ENCODE measurements at places on chromosomes 2 and 18. TPM values are rescaled to one million over a fixed set of nuclear protein-coding genes. Genes with fewer than 3 reads are reported as not detected.

DNA sequence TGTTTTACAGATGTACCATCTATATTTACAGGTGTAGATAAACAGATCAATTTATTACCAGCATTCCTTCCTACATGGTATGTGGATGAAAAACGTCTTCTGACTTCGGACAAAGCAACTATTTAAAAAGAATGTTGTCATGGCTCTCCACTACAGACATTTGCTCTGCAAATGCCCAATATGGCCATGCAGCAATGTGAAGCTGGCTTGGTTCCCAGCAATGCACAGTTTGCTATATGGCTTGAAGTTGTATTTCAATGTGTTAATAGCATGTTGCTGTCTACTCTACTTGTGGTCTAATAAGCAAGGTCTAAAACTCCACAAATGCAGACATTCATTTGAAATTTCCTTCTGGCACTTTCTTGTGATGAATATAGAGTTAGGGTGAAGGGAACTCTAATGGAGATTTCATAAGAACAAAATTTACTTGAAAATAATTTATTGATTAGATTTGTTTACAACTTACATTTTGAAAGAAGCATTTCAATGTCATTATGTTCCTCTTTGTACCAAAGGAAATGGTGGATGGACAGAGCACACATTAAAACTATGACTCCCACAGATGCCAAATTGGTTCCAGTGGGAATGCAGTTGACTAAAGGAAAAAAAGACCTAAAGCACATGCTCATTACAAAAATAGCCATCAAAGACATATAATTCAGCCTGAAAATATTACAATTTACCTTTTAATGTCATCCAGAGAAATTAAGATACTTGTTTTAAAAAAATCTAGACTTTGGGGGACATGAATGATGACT, 234.0 kb downstream of the DYM start:
- no peak for DNase-seq

- no peak for DNase-seq
Observed at GRCh38 chr2:88074854-88075292, 7.2 kb downstream of the SMYD1 start.

DNA sequence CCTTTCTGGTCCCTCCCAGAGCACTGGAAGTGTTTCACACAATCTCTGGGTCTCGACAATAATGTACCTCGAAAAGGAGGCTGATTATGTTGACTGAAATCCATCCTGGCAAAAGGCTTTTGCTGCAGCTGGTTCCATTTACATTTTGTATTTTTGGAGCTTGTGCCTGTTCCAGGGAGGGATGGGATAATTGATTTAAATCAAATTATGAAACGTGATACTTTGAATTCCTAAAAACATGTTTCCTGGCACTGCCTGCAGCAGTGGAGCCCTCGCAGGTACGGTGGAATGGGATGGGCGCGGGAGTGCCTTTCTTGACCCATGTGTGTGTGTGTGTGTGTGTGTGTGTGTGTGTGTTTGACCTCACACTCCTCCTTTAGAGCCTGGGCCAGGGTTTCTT, 455.5 kb upstream of the MEIS1 start:
- no peak for DNase-seq

The NFATC1 gene
- total RNA-seq = 5.9 TPM

Measured in body of pancreas (tissue), 4 donors.